NCI-H460 (cell line): ENCODE measurements at places on chromosomes 3 and 15.

DNA sequence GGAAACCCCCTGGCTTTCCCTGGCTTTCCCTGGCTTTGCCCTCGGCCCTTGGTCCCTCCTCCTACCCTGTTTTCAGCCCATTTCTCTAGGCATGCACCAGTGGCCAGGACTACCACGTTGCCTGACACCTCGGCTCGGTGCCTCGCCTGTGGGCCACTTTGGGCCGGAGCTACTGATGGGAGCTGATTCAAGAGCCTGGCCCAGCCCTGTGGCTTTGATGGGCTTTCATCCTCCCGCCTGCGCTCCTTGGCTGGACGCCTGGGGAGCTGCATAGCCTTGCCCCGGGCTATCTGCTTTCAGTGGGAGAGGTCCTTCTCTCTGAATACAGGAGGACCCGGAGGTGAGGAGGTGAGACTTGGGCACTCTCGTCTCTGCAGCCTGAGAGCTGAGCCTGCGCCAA, 192.7 kb upstream of the HES1 start:
- no peak for DNase-seq

DNA sequence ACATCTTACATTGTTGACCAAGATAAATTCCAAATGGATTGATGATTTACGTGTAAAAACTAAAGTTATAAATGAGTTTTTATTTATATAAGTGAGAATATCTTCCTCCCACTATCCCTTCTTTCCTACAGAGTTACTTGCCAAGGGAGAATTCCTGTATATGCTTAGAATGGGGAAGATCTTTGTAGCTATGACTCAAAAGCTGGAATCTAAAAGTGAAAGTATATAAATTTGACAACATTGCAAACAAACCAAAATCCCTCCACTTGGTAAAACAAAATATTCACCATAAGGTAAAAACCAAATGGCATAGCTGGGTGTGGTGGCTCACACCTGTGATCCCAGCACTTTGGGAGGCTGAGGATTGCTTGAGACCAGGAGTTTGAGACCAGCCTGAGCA, 52.7 kb upstream of the GCNT3 start:
- DNase-seq: no peak

DNA sequence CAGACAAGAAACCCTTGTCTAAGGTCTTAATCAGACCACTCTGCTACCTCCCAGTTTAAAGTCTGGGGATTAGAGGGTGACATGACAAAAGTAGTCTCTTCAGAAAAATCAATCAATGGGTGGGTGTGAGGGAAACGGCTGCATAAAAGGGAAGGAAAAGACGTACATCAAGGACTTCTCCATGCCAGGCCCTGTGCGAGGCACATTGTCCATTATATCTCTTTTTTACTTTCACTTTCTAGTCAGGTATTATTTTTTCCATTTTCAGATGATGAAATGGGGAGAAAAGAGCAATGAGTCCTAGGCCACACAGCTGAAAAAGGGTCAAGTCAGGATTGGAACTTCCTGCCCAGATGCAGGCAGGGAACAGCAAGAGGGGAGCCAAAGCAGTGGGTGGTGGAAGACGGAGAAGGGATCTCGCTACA, 4.6 kb upstream of the CX3CR1 start:
- no peak for DNase-seq

GRCh38 chr15:90351479-90352106, 491 bp upstream of the ZNF774 start:
- no peak for DNase-seq

- no peak for DNase-seq
Measured at GRCh38 chr15:35330048-35330695, 215.8 kb downstream of the DPH6 start.
